ENCODE measurements at places on chromosomes 7 and 10.

DNA sequence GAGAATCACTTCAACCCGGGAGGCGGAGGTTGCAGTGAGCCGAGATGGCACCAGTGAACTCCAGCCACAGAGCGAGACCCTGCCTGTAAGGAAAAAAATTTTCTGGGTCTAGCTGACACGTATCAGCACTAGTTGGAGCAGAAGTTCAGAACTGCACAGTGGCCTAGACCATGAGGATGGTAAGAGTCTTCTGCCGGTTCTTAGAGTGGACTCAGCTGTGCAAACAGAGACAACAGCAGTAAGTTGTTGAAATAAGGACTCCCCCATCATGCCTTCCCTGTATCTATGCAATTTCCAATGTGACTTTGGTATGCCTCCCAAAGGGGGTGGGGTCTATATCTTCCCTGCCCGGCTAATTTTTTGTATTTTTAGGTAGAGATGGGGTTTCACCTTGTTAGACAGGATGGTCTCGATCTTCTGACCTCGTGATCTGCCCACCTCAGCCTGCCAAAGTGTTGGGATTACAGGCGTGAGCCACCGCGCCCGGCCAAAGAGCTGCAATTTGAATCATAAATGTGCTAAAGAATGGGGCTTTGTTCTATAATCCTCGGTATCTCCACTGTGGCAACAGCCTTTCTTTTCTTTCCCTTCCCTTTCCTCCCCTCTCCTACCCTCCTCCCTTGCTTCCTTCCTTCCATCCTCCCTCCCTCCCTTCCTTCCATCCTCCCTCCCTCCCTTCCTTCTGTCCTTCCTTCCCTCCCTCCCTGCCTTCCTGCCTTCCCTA is 14.5 kb upstream of the RNF216 start:
- no peak for DNase-seq

- no peak for DNase-seq
Measured at GRCh38 chr7:7869036-7869435, 99.6 kb upstream of the GLCCI1 start.

GRCh38 chr7:102236592-102237287 is 49.9 kb upstream of the SH2B2 start:
- DNase-seq, result peak; percentile 56

DNA sequence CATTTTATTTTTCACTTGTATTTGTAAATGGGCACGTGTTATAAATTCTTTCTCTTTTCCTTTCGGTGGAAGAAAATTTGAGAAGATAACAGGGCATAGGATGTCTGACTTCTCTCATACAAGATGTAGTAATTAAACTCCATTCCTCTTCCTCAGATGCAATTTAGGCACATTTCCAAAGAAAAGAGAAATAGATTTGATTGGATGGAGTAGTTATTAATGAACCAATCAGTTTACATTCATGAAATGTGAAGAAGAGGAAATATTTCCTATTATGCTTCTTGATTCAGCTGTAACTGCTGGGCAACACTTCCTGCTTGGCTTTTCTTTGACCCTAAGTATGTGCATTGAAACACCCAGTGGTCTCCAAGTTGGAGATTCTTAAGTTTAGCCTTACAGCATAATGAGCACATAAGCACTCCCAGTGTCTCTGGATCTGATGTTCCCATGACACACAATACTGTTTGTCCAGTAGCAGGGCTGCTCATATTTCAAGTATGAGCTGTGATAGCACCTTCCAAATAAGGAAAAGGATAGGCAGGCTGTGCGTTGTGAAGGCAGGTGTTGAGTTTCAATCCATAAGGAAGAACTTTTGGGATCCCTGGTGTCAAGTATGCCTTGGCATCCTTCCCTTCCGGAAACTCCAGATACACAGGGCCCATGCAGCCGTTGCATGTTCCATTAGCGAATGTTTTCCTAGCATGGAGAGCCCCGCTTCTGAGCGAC is 33.4 kb upstream of the COBL start:
- DNase-seq, result no peak

DNA sequence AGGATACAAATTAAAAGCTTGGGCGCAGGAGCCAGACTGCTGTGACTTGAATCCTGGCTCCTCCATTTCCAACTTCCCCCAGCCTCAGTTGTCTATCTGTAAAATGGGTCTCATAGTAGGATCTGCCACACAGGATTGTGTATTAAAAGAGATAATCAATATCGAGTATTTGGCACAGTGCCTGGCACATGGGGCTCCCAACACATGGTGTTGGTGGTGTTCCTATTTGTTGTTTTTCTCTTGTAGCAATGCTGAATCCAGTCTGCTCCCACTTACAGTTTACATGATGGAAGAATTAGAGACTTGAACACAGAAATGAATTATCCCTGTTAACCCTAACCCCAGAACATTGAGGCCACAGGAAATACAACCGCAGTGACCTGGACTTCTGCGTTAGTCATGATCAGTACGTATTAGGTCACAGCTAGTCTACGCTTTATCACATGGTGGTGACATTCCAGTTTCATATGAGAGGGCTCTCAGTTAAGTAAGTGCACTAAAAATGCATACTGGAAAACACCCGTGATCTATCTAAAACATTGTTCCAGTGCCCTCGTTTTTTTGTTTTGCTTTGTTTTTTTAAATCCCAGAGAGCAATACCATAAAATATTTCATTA is 169.5 kb upstream of the KLF14 start:
- peak; percentile 97 for DNase-seq

DNA sequence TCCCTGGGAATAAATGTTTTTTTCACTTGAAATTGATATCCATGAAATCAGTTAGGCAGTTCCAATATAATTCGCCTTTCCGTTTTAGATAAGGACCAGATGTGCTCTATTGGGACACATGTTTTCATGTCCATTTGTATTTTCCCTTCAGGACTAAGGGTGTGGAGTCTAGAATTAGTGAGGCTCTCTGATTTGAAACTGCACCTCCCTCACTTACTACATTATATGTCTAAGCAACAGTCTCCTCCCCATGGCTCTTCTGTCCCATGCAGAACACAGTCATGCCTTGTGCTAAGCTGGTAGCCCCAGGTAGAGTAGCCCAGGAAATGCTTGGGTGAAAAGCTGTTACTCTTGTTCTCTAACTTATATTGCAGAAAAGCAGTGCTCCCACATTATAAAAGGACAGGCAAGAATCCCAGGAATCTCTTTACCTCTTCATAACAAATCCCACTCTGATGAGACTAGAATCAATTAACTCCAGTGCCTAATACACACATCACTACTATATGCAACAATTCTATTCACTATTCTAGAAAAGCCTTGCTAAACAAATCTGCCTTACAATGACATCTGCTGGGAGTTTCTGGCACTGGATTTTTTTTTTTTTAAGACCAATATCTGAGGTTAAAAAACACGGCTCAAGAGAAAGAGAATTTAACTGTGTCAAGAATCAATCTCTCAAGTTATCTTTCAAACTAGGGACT is 293.9 kb downstream of the SNX13 start:
- DNase-seq, result peak; percentile 18

DNA sequence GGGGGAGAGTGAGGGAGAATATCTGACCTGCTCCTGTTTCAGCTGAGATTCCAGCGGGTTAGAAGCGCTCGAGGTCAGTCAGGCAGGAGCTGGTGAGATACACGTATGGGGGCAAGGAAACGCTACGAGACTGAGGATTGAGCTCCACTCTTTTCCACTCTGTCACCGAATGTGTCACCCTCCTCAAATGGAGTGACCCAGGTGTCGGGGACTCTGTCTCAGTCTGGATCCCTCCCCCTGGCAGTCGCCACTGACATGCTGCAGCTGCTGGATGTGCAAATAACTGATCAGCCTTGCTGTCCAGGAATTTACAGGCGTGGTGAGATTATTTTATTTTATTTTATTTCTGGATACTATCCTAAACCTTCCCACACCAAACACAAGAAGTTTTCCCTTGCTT is 100.9 kb upstream of the DPP6 start:
- DNase-seq, result no peak

DNA sequence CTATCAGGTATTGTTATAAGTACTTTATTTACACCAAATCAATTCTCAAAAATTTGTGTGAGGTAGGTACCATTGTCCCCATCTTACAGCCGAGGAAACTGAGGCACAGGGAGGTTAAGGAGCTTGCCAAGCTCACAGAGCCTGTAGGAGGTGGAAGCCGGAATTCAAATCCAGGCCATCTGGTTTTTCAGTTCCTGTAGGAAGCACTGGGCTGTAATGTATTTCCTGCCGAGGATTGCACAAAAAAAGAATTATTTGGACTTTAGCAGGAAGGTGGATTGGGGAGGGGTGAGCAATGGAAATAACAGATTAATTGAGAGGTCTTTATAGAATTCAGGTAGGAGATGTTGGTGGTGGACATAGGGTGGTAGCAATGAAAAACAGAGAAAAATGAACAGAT is 315.3 kb upstream of the AUTS2 start:
- no peak for DNase-seq

GRCh38 chr7:136685501-136686173 is 182.8 kb upstream of the CHRM2 start:
- no peak for DNase-seq

DNA sequence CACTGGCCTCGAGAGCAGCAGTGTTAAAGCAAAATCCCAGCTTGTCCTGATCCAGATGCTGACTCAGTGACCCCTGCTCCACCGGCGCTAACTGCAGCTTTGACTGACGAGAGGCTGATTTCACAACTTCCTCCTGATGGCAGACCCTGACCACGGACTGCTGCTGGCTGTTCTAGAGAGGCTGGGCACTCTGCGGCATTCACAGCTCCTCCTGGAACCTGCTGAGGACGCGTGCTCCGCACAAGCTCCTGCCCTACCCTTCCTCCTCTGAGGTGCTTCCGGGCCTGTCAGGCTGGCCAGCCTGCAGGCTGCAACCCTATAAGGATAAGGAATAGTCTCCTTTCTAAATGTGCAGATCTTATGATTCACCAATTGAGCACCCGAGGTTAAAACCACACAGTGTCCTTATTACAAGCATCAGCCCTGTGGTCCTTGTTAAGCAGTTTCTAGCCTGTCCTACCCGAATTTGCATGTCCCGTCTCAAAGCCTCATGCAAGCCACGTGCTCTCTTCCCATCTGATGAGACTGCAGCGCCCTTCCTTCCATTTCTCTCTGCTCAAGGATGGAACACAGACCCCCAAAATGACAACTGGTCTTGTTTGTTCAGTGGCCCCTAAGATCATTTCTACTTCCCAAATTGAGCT is 35.5 kb upstream of the NCAPG2 start:
- DNase-seq, result peak; percentile 74

- peak; percentile 89 for DNase-seq
Measured at GRCh38 chr7:95104739-95105138, 197.3 kb downstream of the PPP1R9A start.

DNA sequence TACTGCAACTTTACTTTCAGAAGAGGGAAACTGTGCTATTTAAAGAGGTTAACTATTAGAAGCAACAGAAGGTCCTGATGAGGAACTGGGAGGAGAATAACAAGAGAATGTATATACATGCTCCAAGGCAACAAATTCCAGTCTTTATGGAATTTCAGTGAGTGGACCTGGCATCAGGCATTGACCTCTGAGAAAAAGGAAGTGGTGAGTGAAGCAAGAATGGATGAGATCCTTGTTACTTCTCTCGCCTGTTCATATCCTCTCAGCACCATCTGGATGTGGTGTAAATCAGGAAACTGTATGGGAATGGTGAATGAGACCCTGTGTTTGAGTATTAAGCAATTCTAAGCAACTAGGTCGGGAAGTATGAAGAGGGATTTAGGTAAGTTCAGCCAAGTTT is 30.3 kb upstream of the KBTBD2 start:
- DNase-seq, result no peak

DNA sequence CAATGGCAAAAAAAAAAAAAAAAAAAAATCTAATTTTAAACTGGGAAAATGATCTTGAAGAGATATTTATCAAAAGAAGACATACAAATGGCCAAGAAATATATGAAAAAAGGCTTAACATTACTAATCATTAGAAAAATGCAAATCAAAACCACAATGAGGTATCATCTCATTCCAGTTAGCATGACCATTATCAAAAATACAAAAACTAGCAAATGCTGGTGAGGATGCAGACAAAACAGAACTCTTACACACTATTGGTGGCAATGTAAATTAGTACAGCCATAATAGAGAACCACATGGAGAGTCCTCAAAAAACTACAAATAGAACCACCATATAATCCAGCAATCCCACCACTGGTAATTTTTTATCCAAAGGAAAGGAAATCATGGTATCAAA is 489.6 kb downstream of the TNS3 start:
- no peak for DNase-seq

DNA sequence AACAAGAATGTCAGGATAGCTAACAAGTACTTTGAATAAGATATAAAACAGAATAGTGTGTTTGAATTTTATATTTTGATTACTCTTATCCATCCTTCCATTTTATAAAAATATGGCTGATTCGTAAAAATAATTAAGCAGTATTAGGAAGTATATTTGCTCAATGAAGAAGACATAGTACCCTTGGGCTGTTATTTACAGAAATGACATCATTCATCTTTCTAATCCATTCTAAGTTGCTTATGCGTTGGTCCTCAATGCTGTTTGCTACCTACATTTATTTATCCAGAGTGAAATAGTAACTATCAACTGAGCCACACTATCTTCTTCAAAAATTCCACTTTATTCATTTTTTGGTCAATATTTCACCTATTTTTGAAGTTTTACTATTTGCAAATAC is 2.1 kb upstream of the ZNF804B start:
- no peak for DNase-seq

DNA sequence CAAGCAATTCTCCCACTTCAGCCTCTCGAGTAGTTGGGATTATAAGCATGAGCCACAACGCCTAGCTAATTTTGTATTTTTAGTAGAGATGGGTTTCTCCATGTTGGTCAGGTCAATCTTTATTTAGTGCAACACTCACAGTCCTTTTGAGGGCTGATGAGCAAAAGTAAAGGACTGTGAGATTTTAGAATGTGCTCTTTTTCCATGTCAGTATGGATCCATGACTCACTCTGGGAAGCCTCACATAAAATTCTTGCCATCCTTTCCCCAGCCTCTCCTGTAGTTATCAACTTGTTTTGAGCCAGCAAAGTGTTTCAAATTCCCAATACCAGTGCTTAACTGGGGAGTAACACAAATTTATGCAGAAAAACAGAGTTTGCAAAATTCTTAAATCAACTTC is 135.8 kb upstream of the CXCL12 start:
- no peak for DNase-seq

DNA sequence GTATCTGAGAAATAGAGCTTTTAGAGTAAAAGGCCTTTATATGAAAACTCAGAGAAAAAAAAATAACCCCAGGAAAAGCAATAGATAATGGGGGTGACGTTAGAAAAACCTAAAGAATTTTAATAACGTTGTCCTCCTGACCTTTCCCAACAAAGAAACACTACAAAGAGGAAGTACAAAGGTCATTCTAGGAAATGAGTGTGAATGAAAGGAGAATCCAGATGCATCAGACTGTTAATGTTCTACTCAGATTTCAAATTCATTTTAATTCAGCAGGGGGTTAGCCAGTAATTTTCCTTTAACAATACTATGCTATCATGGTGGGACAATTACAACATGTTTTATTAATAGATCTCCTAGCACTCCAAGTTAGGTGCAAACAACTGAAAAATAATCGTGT is 73.8 kb upstream of the CDK1 start:
- no peak for DNase-seq

All from RCC 7860 (cell line).